GM12864 (cell line): ENCODE measurements at places on chromosomes 12 and 14.

DNA sequence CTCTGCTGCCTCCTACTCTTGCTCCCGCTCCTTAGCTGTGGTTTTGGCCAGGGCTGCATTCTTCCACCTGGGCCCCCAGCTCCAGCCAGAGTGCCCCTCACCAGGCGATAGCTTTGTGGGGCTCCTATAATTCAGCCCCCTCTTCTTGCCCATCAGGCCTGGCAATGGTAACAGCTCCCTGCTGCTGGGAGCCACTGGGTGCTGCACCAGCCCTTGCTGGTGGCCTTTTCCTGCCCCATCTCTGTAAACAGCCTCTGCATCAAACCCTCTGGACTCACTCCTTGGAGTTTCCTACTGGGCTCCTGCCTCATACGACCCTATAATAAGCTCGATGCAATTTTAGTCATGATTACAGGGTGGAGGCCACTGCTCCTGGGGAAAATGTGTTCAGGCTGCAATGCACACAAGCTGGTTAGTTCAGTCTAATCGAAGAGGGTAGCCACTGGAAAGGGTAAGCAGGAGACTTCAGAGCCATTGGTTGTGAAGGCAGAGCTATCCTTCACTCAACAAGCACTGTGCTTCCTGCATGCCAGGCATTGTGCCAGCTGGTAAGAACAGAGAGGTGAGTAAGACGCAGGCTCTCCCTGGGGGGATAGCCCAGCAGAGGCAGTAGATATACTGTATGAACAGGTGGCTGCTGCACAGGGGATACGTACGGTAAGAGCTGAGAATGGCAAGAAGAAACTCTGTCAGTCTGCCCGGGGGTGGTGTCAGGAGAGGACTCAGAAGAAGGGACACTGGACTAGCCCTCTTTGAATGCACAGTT, 24.7 kb downstream of the CLMN start:
- DNase-seq: no peak

- DNase-seq: no peak
These were observed 10.2 kb downstream of the VASH1 start for GRCh38 chr14:76771437-76771980.

- DNase-seq: no peak
These were observed 19.6 kb upstream of the CHGA start for GRCh38 chr14:92903359-92903758.

GRCh38 chr12:38158428-38159091, 158.0 kb upstream of the ALG10B start:
- no peak for DNase-seq

- no peak for DNase-seq
These were observed 10.0 kb downstream of the TUBA1B start for GRCh38 chr12:49121047-49121696.
